ENCODE measurements at places on chromosomes 6 and 20. TPM values are rescaled to one million over a fixed set of nuclear protein-coding genes. Genes with fewer than 3 reads are reported as not detected.

Gene C6orf58
- not detected for total RNA-seq

Gene MYCT1
- not detected for total RNA-seq

Gene OXT
- not detected for total RNA-seq

GRCh38 chr6:17349427-17349826 lies 44.0 kb upstream of the CAP2 start:
- H3K4me3 ChIP-seq = no peak overlapping the region
- H3K36me3 ChIP-seq = no peaks in the 10 kb centered on the region
- H3K4me1 ChIP-seq = 0 out of 2 replicates have a peak, but pooled peaks cover under 1% of the 10 kb centered on the region
- no peaks in the 10 kb centered on the region for H3K27me3 ChIP-seq
- no peak overlapping the region for H3K27ac ChIP-seq

DNA sequence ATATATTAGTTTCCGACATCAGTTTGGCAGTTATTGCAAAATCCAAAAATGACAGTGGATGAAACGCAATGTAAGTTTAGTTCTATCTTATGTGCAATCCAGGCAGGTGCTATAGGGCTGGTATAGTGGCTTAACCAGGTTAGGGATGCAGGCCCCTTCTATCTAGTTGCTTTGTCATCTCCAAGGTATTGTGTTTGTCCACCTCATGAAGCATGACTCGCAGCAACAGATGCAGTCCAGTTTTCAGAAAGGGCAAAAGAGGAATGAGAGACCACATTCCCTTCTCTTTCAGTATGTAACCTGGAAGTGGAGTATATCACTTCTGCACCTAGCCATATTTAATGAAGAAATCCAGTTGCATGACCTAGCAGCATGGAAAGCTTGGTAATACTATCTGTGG lies 59.7 kb downstream of the PKIB start:
- H3K27me3 ChIP-seq = no peaks in the 10 kb centered on the region
- H3K36me3 ChIP-seq = no peaks in the 10 kb centered on the region
- no peak overlapping the region for H3K27ac ChIP-seq

DNA sequence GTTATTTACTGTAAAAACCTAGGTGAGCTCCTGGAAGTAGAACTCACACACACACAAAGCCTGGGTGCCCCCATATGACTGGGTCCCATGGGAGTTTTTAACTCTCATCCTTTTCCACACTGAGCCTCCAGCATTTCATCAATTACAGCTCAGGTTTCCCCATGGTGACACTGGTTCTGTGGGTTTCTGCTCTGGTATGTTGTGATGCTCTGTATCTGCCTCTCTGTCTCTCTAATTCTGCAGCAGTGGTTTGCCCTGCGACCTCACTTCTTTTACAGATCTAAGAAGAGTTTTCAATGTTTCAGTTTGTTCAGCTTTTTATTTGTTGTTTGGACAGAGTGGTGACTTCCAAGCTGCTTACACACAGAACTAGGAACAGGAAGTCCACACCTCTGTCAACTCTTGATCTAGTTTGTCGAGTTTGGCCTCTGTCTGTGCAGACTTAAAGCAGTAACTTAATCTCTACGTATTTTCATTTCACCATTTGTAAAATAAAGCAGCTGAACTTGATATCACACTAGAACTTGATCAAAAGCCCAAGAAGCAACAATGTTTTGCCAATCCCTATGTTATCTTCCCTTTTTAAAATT lies 554.3 kb downstream of the EPHA7 start:
- no peaks in the 10 kb centered on the region for H3K36me3 ChIP-seq
- no peak overlapping the region for H3K4me3 ChIP-seq
- no peak for DNase-seq
